HS-27A (cell line): ENCODE measurements at places on chromosomes 11 and 22.

DNA sequence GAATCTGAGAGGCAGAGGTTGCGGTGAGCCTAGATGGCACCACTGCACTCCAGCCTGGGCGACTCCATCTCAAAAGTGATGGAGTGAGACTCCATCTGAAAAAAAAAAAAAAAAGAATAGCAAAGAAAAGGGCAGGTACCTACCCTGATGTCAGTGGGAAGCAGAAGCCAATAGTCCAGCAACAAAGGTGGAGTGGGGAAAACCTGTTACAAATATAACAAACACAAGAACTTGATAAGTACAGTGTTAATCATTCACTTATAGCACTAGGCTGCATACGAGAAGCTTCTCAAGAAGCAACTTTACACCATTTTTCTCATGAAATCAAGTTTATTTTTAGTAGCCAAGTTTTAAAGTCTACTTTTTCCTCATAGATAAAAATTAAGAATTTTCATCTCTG lies 62.5 kb upstream of the YWHAH start:
- no peak for DNase-seq

- no peak for DNase-seq
Observed at GRCh38 chr11:80451105-80451504, 1010.3 kb upstream of the TENM4 start.

- no peak for DNase-seq
Observed at GRCh38 chr11:35539781-35540281, 14.4 kb upstream of the PAMR1 start.

DNA sequence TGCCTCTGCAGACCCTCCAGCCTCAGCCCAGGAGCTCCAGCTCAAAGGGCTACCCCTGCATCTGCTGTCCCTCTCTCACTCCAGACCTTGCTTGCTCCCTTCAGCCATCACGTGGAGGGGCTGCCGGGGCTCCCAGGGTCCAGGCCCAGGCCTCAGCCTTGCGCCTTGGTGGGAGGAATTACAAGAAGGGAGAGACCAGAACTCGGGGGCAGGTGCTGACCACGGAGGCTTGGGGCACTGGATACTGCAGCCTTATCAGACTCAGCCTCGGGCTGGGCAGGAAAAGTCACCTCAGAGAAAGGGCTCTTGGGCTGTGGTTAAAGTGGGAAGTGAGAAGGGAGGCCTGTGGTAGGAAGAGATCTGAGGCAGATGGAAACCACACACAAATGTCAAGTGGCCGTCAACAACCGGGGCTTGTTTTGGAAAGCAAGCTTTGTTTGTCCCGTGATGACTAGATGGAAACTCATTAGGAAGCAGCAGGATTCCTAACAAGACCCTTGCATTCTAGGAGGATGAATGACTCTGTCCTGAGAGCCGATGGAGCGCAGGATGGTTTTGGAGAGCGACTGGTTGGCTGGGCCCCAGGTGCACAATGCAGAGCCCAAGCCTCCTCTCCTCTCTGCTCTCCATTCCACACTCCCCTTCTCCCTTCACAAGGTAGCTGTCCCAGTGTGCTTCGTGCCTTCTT lies 1321.7 kb downstream of the TBC1D22A start:
- DNase-seq = no peak

- no peak for DNase-seq
Observed at GRCh38 chr22:46358766-46359165, 23.3 kb downstream of the TRMU start.

DNA sequence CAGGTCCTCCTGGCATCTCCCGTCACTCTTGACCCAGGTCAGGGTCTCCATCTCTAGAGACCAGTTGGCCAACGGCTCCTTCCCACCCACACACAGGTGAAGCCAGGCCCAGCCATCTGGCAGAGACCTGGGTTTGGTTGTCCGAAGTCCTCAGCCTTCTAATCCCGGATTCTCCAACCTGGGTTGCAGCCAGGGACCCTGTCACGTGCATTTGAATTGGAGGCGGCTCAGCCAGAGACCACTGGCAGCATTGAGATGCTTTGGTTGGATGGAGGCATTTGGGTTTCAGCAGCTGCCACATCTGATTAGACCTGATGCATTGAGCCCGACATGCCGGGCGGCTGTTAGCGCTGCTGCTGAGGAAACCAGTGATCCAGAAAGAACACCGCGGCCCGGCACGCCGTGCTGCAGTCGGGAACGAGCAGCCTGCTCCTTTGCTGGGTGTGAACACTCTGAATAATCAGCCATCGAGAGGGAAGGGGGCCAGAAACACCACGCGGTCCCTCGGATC lies 163.2 kb downstream of the BRD1 start:
- DNase-seq = no peak

DNA sequence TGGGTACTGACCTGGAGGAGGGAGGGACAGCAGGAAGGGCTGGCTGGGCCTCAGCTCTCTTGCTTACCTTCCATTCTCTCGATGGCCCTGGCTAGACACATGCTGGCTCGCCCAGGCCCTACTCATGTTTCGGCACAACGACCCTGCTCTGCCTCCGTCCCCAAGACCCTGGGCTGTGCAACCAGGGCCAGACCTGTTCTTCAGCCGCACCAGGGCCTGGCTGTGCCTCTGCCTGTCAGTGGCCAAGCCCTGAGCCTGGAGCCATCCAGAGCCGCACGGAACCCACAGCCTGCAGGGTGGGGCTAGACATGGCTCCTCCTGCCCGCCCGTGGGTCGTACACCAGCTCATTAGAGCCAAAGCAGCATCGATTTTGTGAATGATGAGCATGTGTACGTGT lies 47.5 kb downstream of the RTN4R start:
- no peak for DNase-seq

- DNase-seq = no peak
Observed at GRCh38 chr11:95229993-95230809, 801 bp downstream of the SESN3 start.
